ENCODE measurements at places on chromosomes 7 and 10.

DNA sequence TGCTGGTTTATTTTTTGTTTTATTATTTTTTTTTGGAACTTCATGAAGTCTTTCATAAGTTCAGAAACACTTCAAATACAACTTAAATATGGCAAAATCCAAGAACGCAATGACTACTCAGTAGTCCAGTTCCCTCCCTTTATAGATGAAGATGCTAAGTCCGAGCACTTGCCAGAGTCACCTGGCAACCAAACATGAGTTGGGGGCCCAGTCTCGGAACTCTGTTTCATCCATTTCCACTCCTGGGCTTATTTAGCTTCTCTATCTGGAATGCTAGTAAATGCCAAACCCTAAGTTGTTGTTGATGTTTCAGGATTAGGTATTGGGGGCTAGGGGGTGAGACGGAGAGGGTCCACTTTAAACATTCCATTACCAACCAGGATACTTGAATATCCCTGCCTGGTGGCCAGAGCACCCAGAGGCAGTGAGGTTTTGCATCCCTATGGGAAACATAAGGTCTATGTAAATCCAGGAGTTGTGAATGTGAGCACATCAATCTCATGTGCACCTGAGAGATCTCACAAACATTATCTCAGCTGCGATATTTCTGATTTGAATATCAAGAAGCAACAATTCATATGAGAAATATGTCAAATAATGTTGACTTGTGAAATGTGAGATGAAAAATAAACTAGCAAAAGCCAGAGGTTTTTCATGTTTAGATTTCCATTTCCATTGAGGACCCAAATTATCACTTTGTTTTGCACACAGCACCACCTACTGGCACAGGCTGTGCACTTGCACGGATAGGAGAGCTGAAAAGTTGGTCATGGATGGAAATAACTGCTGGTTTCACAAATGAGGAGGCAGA is 129.3 kb downstream of the PKD1L1 start:
- no peak for DNase-seq

DNA sequence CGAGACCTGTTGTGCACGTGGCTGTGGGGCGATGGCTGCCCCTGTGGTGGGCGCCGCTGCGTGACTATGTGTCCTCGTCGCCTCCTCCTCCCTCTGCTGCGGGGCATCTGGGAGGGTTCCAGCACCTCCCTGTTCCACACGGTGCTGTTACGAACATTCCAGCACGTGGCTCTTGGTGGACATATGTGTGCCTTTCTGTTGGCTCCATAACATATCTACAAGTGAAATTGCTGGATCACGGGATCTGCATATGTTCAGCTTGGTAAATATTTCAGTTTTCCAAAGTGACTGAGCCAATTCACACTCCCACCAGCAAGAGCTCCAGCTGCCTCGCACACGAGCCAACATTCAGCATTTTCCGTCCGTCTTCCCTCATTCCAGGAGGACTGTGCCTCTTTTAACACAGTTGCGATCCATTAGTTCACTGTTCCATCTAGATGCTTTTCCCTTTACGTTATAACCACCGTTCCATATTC is 25.1 kb downstream of the SNX8 start:
- DNase-seq = no peak

DNA sequence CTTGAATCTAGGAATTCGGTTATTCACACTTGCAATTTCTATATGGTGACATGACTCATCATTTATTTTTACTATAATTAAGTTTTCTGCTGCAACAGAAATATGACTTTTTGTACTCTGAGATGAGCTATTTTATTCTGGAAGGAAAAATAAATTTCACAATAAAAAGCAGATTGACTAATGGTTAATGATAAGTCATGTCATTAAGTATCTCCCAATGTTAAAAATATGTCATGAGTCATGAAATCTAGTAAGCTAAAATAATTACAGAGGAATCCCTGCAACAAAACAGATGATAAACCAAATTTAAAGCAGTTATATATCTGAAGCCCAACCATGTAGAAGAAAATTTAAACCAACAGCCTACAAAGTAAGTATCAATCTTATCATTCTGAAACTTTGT is 149.2 kb downstream of the CACNA2D1 start:
- no peak for DNase-seq

- no peak for DNase-seq
Observed at GRCh38 chr7:94324380-94325121, 70.1 kb upstream of the COL1A2 start.

DNA sequence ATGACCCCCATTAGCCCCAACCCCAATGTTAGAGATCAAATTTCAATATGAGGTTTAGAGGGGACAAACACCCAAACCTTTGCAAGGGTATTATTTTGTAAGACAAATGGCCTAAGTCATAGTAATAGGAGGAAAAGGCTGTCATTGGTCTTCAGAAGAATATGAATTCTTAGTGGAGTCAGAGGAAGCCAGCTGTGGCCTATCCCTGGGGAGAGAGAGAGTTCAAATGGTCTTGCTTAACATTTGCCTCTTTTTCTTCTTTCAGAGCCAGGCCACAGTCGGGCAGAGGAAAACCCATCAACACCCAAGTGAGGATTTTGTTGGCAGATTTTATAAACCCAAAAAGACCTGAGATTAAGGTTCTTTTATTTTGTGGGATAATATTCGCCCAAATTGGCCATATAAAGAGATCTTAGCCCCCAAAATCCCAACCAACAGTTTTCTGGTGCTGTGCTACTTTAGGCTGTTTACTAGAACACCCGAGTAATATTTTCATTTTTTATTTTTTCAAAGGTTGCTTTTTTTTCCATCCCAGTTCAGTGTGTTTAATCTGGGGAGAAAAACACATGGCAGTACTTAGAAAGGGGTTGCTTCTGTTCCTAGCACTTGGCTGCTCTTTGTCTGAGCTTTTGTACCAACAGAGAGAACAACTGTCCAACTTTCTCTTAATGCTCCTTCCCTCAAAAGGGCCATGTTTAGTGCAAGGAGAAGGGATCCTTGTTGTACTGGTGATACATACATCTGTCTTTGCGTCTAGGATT is 26.8 kb upstream of the ARMC3 start:
- no peak for DNase-seq

DNA sequence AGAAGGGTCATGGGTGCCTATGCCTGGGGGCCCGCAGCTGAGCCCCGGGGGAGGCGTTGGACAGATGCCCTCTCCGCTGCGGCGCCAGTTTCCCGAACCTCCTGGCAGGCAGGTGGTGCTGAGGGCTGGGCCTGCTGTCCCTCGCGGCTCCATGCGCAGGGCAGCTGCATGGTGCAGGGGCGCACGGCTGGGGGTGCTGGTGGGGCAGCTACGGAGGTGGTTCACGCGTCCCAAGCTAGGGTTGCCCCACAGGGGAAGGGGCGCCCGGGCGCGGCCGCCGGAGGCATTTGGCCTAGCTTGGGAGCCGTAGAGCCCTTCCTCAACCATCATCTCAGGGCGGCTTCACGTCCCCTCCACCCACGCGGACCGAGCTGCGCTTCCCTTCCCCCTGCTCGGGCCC is 146.0 kb downstream of the CCDC201 start:
- DNase-seq = no peak

- DNase-seq = no peak
Observed at GRCh38 chr10:103110407-103110806, 82.7 kb downstream of the NT5C2 start.

GRCh38 chr7:135553346-135553745 is 4.4 kb upstream of the NUP205 start:
- DNase-seq = no peak

GRCh38 chr10:13904064-13904463 is 317.3 kb downstream of the PRPF18 start:
- DNase-seq = no peak

Data from cerebellar nuclear complex (tissue), 1 donor.